Thoracic aorta (tissue), 2 donors: ENCODE measurements at places on chromosomes 2 and 18. TPM values are rescaled to one million over a fixed set of nuclear protein-coding genes. Genes with fewer than 3 reads are reported as not detected.

The EFR3B gene
- total RNA-seq = 1.4 TPM

The PRADC1 gene
- 24.5 TPM for total RNA-seq

The CPO gene
- 3.0 TPM for total RNA-seq

The PID1 gene
- 66.2 TPM for total RNA-seq

GRCh38 chr2:216698895-216699294 is 3.5 kb upstream of the IGFBP5 start:
- DNase-seq = no peak
- H3K4me3 ChIP-seq = no peak overlapping the region
- no peaks in the 10 kb centered on the region for H3K36me3 ChIP-seq
- H3K27ac ChIP-seq = no peak overlapping the region

- no peaks in the 10 kb centered on the region for H3K36me3 ChIP-seq
- H3K4me3 ChIP-seq = no peak overlapping the region
- DNase-seq = no peak
- no peaks in the 10 kb centered on the region for H3K4me1 ChIP-seq
- H3K27ac ChIP-seq = no peak overlapping the region
- no peaks in the 10 kb centered on the region for H3K27me3 ChIP-seq
Measured at GRCh38 chr2:172200495-172201085, 97.9 kb upstream of the DLX2 start.

DNA sequence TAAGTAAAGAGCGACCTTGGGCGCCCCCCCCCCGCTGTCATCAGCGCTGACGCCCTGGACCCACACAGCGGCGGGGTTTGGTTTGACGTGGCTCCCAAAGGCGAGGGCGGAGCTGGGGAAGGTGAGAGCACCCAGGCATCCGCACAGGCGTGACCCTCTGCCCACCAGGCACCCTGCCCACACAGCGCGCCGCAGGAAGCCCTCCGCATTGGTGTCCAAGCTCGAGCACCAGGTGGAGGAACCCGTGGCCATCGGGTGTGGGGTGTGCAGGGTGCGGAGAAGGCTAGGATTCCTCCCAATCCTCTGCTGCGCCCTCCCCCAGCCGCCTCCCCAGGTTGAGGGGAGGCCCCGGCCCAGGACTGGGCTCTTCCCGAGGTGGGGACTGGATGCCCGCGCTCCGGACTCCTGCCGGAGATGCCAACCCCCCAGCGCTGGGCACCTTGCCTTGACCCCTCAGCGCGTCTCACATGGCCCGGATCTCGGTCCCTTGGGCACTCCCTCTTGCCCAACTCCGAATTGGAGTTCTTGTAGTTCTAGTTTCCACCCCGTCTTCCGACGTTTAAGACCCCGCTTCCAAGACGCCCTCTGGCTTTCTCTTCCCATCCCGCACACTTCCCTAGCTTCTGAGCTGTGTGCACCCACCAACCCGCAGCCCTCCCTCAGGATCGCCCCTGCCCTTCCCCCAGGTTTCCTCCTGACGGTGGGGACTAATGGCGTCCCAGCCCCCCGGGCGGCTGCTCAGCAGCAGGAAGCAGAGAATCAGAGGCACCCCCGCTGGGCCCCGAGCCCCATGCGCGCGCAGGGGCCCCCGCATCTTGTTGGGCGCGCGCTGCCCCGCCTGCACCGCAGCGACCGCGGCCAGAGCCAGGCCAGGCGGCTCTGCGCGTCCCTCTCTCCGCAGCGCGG is 25.9 kb upstream of the RESP18 start:
- no peaks in the 10 kb centered on the region for H3K36me3 ChIP-seq
- peaks cover 11% of the 10 kb centered on the region for H3K4me1 ChIP-seq
- DNase-seq = no peak
- no peak overlapping the region for H3K27ac ChIP-seq
- no peaks in the 10 kb centered on the region for H3K27me3 ChIP-seq

DNA sequence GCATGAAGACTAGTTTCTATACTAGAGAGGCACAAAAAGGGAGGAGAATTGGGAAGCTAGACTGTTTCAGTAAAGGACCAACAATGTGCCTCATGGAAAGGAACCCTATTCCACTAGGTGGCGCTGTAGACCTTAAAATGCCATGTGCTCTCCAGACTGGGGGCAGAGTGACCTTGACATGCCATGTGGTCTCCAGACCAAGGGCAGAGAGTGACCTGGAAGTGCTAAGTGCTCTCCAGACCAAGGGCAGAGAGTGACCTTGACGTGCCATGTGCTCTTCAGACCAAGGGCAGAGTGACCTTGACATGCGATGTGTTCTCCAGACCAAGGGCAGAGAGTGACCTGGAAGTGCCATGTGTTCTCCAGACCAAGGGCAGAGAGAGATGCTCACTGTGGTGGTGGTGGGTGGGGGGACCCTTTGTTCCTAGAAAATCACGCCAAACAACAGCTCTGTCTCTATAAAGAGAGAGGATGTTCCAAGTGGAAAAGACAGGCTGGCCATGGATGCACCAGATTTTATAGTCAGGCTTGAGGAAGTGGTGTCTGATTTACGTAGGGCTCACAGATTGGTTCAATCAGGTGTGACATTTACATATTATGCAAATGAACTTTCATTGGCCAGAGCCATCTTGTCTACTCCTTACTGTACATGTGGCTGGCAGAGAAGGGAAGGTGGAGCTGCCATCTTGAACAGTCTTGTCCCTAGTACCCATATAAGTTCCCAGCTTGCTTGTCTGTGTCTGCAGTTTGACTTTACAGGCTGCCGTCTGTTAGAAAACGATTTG is 344.0 kb upstream of the DDX18 start:
- DNase-seq = no peak
- no peaks in the 10 kb centered on the region for H3K27me3 ChIP-seq
- H3K4me1 ChIP-seq = no peaks in the 10 kb centered on the region
- H3K36me3 ChIP-seq = no peaks in the 10 kb centered on the region
- no peak overlapping the region for H3K27ac ChIP-seq

DNA sequence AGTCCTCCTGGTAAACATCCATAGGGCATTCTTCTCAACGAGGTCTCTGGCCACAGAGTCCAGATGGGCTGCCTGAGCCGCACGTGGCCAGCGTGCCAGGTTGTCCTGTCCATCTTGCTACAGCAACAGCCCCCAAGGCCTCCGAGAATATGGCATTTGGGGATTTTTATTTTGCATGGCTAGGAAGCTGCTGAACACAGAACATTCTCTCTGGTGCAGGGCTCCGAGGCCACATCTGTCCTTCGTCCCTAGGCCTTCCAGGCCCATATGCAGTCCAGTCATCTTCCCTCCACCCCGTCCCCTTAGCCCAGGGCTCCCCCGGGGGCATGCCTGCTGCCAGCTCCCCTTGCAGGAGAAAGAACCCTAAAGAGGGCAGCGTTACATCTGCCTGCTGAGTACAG is 2.3 kb downstream of the HDAC4 start:
- peaks cover 25% of the 10 kb centered on the region for H3K4me1 ChIP-seq
- no peaks in the 10 kb centered on the region for H3K36me3 ChIP-seq
- no peak for DNase-seq
- no peak overlapping the region for H3K4me3 ChIP-seq
- H3K27me3 ChIP-seq = no peaks in the 10 kb centered on the region
- H3K27ac ChIP-seq = no peak overlapping the region

GRCh38 chr2:133489641-133490410 is 78.4 kb downstream of the NCKAP5 start:
- no peaks in the 10 kb centered on the region for H3K36me3 ChIP-seq
- H3K27ac ChIP-seq = no peak overlapping the region
- DNase-seq = no peak
- H3K4me1 ChIP-seq = no peaks in the 10 kb centered on the region
- no peak overlapping the region for H3K4me3 ChIP-seq

GRCh38 chr2:125638345-125638744 is 1017.6 kb upstream of the GYPC start:
- H3K27ac ChIP-seq = no peak overlapping the region
- H3K4me1 ChIP-seq = no peaks in the 10 kb centered on the region
- H3K4me3 ChIP-seq = no peak overlapping the region
- DNase-seq = no peak
- H3K36me3 ChIP-seq = no peaks in the 10 kb centered on the region

DNA sequence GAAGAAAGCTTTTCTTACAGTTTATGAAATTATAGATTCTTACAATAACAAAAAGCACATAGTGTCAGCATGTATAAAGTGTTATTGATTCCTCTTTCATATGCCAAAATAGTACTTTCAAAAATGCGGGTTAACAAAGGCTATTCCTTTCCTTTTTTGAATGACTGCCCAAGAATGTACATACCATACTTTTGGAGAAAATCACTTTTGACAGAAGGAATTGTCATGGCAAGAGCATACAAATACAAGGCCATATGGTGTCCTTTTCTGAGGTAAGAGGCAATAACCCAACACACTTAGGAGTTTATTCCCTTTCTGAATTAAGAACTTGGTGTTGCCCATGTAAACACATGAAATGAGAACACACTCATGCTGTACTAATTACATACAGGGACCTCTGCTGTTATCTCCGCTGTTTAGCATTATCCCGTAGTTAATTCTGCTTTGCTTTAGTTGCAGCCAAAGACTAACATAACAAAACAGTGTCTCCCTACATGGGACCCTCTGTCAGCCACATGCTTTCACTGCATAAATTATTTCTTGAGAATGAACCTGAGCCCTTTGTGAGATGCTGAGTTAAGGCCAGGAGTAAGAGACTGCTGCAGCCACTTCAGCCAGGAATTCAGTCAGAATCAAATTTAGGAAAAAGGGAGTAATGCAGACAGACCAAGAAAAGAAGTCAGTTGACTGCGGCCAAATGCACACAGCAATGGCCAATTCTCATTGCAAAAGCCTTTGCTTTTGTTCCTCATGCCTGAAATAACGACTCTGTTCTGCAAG is 67.0 kb downstream of the CDH2 start:
- no peak overlapping the region for H3K4me3 ChIP-seq
- no peaks in the 10 kb centered on the region for H3K36me3 ChIP-seq
- H3K27me3 ChIP-seq = no peaks in the 10 kb centered on the region
- H3K4me1 ChIP-seq = peaks cover 59% of the 10 kb centered on the region
- no peak for DNase-seq

DNA sequence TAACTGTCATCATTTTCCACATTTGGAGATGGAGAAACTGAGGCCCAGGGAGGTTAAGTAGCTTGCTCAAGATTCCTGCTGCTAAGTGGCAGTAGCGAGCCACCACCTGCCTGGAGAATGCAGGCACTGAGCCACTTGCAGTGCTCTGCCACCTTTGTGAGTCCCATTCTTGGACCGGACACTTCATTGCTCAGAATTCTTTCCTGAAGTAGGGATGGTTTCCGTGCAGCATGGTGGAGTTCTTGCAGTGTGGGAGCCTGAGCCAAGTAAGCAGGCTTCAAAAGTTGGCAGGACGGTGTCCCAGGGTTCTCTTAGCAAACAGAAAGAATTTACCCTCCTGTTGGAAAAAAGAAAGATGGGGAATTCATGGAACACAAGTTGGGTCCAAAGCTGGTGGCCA is 115.0 kb upstream of the MMADHC start:
- H3K4me3 ChIP-seq = no peak overlapping the region
- H3K27me3 ChIP-seq = no peaks in the 10 kb centered on the region
- no peaks in the 10 kb centered on the region for H3K36me3 ChIP-seq
- no peaks in the 10 kb centered on the region for H3K4me1 ChIP-seq
- H3K27ac ChIP-seq = no peak overlapping the region
- no peak for DNase-seq

- H3K4me1 ChIP-seq = no peaks in the 10 kb centered on the region
- H3K36me3 ChIP-seq = no peaks in the 10 kb centered on the region
- H3K4me3 ChIP-seq = no peak overlapping the region
- no peak for DNase-seq
- H3K27me3 ChIP-seq = no peaks in the 10 kb centered on the region
Measured at GRCh38 chr18:78448591-78448990, 531.0 kb upstream of the SALL3 start.

DNA sequence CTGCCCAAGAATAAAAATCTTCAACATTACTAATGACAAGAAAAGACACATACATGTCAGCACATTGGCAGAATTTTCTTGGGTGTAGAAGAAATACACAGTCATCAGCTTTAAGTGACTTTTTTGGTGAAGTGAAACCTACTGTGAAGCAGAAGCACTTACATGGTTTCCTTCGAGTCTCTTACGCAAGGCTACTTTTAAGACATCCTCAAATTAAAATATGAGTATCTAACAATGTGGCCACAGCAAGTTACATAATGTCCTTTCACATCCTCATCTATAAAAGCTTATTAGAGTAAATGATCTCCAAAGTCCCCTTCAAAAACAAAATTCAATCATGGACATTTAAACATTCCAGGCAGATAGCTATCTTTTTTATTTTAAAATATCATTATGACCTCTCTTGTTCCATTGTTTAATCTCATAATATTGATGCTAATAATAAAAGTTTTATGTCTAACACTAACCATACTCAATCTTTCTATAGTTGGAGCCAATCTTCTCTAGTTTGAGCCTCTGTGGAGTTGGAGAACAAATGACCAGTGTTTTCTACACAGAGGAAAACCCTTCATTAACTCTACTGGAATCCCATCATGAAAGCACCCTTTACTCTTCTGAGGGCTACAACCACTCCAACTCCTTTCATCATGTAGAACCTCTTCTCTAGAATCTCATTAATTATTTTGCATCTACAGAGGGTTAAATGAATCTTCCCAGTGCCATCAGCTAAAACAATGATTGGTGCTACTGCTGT is 182.2 kb upstream of the ZFP36L2 start:
- H3K27me3 ChIP-seq = no peaks in the 10 kb centered on the region
- no peak for DNase-seq
- H3K36me3 ChIP-seq = no peaks in the 10 kb centered on the region
- no peak overlapping the region for H3K27ac ChIP-seq
- H3K4me1 ChIP-seq = peaks cover 24% of the 10 kb centered on the region
- H3K4me3 ChIP-seq = no peak overlapping the region

- H3K27me3 ChIP-seq = no peaks in the 10 kb centered on the region
- H3K4me3 ChIP-seq = no peak overlapping the region
- peak overlapping the region; percentile 52 for H3K27ac ChIP-seq
- H3K36me3 ChIP-seq = no peaks in the 10 kb centered on the region
- no peak for DNase-seq
Measured at GRCh38 chr2:164810843-164811242, 30.8 kb downstream of the COBLL1 start.
